PC-3 (cell line): ENCODE measurements at places on chromosomes 16 and 17.
A peak's percentile ranks its signal among the peaks of the same experiment; 100 is the strongest.

DNA sequence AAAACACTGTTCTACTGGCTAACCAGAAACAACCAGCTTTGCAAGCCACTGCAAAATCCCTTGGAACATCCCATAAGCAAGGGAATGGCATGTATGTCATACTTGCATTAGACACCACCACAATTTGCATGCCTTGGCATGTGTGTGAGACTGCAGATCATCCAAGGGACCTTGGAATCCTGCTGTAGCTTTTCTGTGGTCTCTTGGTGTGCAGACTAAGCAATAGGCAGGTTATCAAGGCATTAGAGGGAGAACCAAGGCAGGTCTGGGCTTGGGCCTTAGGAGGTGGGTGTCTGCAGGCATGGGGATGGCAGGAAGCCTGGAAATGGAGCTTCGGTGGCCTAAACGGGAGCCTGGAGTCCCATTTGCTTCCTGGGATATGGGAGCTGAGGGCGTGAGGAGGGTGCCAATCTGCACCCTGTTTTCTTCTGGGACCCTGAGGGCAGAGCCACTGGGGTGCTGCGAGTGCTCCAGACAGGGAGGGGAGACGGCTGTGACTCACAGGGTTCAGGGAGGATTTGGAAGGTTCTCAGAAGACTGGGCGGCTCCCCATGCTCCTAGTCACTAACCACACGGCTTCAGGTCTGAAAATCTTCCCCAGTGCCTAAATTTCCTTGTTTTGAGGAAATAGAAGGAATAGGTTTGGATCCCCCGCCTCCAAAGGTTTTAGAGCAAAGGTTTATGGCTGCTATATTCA is 36.6 kb downstream of the FAM20A start:
- no peak for DNase-seq

DNA sequence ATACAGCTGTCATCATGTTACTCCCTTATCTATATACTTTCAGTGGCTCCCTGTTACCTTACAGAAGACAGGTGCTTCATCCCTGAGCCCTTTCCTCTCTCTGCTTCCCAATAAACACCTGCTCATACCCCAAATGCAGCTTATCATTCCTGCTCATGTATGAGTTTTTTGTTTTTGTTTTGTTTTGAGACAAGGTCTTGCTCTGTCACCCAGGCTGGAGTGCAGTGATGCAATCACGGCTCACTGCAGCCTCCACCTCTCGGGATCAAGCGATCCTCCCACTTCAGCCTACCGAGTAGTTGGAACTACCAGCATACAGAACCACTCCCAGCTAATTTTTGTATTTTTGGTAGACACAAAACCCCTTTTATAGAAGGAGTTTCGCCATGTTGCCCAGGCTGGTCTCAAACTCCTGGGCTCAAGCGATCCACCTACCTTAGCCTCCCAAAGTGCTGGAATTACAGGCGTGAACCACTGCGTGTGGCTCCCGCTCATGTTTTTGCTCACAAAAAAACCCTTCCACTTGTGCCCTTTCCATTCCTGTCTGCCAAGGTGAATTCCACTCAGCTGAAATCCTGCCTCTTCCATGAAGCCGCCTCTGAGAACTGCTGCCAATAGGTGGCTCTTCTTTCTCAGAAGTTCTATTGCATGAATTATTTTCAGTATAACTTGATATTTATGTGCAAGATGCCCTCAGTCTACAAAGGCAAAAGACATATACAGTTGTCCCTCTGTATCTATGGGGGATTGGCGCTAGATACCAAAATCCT is 7.9 kb upstream of the RNF157 start:
- peak; percentile 43 for DNase-seq

DNA sequence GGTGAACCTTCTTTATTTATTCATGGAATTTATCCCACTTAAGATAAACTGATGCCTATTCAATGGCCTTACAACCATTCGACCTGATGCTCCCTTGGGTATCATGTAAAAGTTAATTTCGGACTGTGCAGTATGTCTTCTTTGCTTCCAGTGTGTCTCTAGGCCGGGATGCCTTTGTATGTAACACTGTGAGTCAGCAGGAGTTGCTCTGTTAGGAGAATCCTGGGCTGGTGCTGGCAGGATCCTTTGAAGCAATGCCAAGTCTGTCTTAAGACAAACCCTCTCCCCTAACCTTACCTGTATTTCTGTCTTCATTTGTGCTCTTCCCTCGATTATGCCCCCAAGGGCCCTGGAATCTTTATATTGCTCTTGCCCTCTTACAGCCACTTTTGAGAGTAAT is 37.9 kb upstream of the ABCA8 start:
- peak; percentile 35 for DNase-seq

GRCh38 chr17:46896991-46897390 is 26.0 kb upstream of the GOSR2 start:
- DNase-seq, result no peak

GRCh38 chr17:2808367-2809335 is 12.4 kb downstream of the RAP1GAP2 start:
- DNase-seq, result no peak

- DNase-seq, result no peak
Observed at GRCh38 chr17:57782647-57783337, 37.7 kb upstream of the CCDC182 start.

GRCh38 chr17:2025622-2026309 is 632 bp upstream of the RTN4RL1 start:
- peak; percentile 76 for DNase-seq

GRCh38 chr16:82152196-82152595 is 17.8 kb downstream of the MPHOSPH6 start:
- DNase-seq, result no peak

DNA sequence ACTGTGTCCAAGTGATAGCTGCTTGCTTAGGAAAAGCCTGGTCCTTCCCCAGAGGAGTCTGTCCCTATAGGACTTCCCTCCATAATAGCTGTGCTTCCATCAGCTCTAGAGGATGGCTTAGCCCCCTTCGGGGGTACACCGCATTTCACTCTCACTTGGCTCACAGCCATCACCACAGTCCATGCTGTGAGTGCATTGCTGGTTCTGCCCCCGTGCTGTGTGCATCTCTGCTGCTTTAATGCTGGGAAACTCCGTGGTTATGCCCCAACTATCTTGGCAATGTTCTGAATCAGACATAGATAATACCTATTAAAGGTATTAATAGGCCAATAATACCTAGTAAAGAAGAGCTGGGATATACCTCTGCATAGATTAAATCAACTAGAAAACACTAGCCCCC is 58.3 kb downstream of the SIAH1 start:
- DNase-seq, result no peak

- DNase-seq, result no peak
Observed at GRCh38 chr17:8949061-8949661, 16.3 kb downstream of the PIK3R5 start.

GRCh38 chr17:1366234-1366633 is 33.8 kb downstream of the YWHAE start:
- no peak for DNase-seq

DNA sequence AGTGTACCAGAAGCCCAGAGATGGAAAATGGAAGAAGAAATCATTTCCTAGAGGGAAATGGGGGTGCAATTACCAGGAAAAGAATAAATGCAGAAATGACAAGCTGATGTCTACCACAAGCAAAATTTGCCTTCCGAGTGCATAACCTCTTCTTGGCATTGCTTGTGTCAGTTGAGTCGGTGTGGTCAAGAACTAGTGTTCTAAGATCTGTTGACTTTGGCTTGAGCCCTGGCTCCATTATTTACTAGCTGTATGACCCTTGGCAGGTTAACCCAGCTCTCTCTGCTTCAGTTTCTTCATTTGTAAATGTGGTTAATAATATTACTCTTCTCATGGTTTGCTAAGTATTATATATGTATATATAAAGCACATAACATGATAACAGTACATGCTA is 273.0 kb upstream of the IRX5 start:
- DNase-seq, result no peak

DNA sequence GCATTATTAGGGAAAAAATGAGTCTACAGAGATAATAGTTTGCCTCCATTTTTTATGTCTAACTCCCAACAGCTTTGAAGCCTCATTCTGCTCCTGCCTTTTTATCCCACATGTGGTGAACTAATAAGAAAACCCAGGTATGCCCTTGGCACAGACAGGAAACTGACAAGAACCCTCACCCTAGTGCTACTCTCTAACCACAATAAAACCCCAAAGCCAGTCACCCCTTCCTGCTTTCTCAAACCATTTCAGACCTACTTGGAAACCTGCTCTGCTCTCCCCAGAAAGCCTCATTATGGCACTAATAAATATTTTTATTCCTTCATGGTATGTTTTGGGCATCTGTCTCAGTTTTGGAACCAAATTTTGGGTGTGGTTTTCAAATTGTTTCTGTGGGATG is 3.9 kb upstream of the MARVELD3 start:
- no peak for DNase-seq

DNA sequence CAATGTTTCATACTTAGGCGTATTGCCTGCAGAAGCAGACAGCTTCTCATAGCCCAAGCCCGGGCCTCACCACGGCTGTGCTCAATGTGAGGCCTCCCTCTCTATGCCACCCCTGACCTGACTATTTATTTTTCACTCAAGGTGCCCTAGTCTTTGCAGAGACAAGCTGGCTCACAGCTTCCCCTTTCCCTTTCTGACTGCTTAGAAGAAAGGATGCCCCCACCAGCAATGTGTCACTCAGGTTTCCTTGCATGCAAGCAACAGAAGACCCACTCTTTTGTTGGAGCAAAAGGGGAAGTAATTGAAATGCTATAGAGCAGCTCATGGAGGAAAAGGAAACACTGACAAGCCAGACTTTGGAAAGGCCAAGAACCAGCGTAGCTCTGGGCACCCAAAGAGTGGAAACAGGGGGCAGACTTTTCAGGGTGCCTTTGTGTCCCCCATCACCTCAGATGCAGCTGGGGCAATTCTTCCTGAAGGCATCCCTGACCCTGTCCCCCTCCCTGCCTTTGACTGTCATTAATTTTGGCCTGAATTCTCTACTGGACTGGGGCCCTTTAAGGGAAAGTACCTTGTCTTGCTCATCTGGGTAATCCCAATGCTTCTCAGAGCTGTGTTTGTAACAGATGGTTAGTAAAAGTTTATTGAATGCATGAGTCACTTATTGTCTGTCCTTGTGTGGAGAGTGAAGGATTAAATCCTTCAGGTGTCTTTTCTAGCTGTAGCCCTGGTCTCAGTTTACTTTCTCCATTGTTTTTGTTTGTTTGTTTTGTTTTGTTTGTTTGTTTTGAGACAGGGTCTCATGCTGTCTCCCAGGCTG is 17.8 kb downstream of the RGS9 start:
- peak; percentile 88 for DNase-seq
